ENCODE measurements at places on chromosomes 2 and 18. TPM values are rescaled to one million over a fixed set of nuclear protein-coding genes. Genes with fewer than 3 reads are reported as not detected.
A peak's percentile ranks its signal among the peaks of the same experiment; 100 is the strongest.

CNDP1 gene
- 0.21 TPM for total RNA-seq

- no peaks in the 10 kb centered on the region for H3K36me3 ChIP-seq
- no peaks in the 10 kb centered on the region for H3K27me3 ChIP-seq
- H3K4me3 ChIP-seq: no peak overlapping the region
- no peak overlapping the region for H3K27ac ChIP-seq
- no peak for DNase-seq
These were observed 30.2 kb upstream of the TYMS start for GRCh38 chr18:627231-627630.

GRCh38 chr2:190882856-190883582, 2.4 kb downstream of the GLS start:
- peak overlapping the region; percentile 98 for H3K4me3 ChIP-seq
- H3K27ac ChIP-seq: peak overlapping the region; percentile 96
- H3K36me3 ChIP-seq: no peaks in the 10 kb centered on the region
- no peaks in the 10 kb centered on the region for H3K27me3 ChIP-seq

GRCh38 chr2:218648088-218648786, 11.2 kb downstream of the ZNF142 start:
- no peak overlapping the region for H3K4me3 ChIP-seq
- H3K4me1 ChIP-seq: no peaks in the 10 kb centered on the region
- no peak overlapping the region for H3K27ac ChIP-seq

- no peak overlapping the region for H3K27ac ChIP-seq
- no peak overlapping the region for H3K4me3 ChIP-seq
- H3K4me1 ChIP-seq: peaks cover 5% of the 10 kb centered on the region
These were observed 16.9 kb downstream of the PID1 start for GRCh38 chr2:229254206-229254605.

GRCh38 chr2:70029814-70030409, 57.4 kb upstream of the PCBP1 start:
- H3K27ac ChIP-seq: peak overlapping the region; percentile 36
- no peak overlapping the region for H3K4me3 ChIP-seq
- H3K4me1 ChIP-seq: peaks cover 21% of the 10 kb centered on the region
- no peaks in the 10 kb centered on the region for H3K36me3 ChIP-seq
- no peaks in the 10 kb centered on the region for H3K27me3 ChIP-seq
- DNase-seq: no peak
